Activated CD4-positive, alpha-beta T cell treated with anti-CD3 and anti-CD28 coated beads, Interleukin-2, amount 10 ng/mL, durations not matched to agents 7 days and 5 days (primary cell): ENCODE measurements at places on chromosomes 16 and 17.

GRCh38 chr17:46874906-46875305, 23.5 kb downstream of the WNT9B start:
- DNase-seq, result no peak

DNA sequence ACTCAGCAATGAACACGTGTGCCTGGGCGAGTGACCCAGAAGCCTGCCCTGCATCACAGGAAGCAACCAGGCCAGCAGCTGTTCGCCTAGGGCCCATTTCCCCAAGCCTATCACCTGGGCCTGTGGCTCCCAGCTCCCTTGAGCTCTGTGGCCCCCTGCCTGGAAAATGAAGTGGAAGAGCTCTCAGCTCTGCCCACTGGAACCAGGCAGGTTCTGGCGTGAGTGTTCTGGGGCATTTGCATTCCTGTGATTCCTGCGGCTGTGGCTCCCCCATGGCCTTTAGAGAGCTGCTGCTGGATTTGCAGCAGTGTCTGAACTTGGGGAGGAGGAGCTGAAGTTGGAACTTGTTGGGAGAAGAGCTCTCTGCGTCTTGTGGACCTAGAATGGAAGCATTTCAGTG, 22.8 kb downstream of the PGS1 start:
- no peak for DNase-seq

GRCh38 chr17:46171939-46172338, 21.3 kb downstream of the KANSL1 start:
- no peak for DNase-seq

GRCh38 chr16:53922067-53922806, 218.3 kb downstream of the FTO start:
- no peak for DNase-seq

DNA sequence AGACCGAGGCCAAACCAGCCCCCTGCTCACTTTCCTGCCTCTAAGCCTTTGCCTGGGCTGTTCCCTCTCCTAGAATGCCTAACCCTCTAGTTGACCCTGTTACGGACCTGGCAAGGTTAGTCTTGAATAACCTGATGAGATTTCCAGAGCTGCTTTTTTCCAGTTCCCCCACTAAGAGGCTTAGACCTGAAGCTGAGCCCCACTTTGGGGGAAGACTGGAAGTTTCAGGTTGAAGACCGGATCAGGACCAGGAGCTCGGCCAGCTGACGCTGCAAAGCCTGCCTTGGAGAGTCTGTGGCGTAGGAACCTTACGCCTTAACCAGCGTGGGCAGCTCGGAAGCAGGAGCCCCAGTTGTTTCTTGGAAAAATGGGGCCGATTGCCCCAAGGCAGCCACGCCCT, 129.8 kb downstream of the OR1D5 start:
- DNase-seq, result no peak

DNA sequence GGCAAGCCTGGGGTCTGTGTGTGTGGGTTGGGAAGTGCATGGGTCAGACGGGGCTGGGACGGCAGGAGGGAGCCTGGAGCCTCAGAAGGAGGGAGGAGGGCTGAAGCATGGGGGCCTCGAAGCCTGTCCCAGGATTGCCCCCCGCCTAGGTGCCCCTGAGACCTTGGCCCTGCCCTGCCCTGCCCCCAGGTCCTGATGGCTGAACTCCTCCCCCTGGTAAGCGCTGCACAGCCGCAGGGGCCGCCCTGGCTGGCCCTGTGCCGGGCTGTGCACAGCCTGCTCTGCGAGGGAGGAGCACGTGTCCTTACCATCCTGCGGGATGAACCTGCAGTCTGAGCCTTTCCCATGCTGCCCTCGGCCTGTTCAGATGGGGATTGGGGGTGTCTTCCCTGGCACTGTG, 4.4 kb downstream of the TEDC2 start:
- DNase-seq, result no peak

GRCh38 chr17:49992933-49993422, 2.0 kb downstream of the DLX3 start:
- DNase-seq, result no peak
